ENCODE measurements at places on chromosomes 2 and 18.
A peak's percentile ranks its signal among the peaks of the same experiment; 100 is the strongest.

DNA sequence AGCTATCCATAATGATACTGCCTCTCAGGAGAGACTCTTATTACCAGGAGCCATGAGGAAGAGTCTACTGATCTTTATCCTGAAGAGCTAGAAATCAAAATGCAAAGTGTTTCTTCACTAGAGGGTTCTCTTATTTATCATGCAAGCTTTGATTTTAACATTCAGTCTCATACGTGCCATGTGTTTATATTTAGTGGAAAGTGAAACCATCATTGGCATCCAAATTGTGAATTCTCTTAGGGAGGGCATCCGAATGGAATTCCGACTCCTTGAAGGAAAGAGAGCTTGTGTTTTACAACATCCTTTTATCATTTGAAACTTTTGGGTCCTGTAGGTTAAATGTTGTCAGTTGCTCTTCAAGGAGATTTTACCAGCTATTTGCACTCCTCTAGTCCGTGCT lies 170.4 kb upstream of the SESTD1 start:
- no peak for DNase-seq

- DNase-seq: no peak
These were observed 239.0 kb upstream of the MMADHC start for GRCh38 chr2:149826471-149827125.

GRCh38 chr2:137986268-137986667 lies 22.0 kb downstream of the HNMT start:
- DNase-seq: no peak

DNA sequence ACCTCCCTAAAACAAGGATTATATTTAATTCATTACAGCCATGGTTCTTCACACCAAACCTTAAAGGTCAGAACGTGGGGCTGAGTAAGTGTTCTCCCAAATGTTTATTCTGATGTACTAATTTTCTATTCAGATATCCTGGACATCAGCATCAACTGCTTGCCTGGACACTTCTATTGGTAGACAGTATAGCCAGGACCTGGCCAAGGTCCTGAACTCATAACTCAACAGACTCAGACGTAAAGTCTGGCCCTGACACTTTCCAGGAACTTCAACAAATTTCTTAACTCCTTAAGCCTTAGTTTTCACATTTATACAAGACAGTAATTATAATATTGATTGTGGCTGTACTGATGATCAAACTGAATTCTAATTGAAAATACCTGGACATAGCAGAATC lies 89.1 kb downstream of the AKAIN1 start:
- DNase-seq: no peak

- no peak for DNase-seq
These were observed 201.8 kb upstream of the KLHL14 start for GRCh38 chr18:32974421-32975162.

GRCh38 chr18:62183578-62184195 lies 3.2 kb downstream of the PIGN start:
- DNase-seq: no peak

GRCh38 chr2:2830576-2830975 lies 499.5 kb upstream of the MYT1L start:
- DNase-seq: no peak

- no peak for DNase-seq
These were observed 59.6 kb downstream of the GATA6 start for GRCh38 chr18:22228976-22229375.

DNA sequence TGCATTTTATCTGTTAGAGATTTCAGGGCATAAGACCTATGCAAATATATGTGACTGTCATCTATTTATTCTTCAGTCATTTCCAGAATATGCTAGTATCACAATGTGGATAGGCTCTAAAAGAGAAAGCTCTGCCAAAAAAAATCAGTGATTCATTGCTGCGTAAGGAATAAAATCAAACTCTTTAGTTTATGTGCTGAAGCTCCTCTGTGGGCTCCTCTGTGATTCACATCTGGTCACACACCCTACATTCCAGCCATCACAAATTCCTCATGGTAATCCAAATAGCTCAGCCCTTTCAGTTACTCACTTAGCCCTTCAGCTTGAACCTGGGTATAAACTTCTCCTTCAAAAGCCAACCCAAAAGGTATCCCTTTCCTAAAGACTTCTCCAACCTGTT lies 21.4 kb downstream of the DLGAP1 start:
- DNase-seq: no peak

- no peak for DNase-seq
These were observed 234.8 kb upstream of the PXDN start for GRCh38 chr2:1979138-1979537.

DNA sequence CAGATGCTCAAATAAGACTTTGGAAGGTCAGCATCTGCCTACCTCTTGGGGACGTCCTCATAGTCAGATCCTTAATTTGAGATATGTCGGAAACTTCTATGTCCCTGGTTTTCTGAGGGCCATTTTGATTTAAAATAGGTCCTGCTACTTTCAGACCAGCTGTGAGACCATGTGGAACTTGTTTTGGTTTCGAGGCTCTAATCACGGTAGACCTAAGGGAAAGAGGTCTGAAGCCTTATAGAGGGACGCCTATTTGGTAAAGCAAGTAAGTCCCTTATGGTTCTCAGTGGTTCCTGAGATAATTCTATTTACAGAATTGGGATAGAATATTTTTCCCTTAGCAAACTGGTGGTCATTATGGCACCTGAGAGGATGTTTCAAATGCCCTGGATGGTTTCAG lies 75.1 kb downstream of the RFTN2 start:
- no peak for DNase-seq

DNA sequence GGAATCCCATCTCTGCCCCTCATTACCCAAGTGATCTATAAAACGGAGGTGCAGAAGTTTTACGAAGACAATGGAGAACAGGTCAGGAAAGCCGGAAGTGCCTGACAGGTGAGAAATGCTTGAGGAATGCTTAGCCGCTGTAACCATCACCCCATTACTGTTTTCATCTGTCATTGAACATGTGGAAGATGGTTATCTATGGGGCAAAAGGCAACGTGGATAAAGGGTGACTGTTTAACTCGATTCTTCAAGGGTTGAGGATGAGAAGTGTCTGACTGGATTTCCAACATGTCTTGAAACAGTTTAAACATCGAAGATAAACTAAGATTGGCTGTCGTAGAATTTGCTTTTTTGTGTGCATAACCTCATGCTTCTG lies 17.3 kb downstream of the HK2 start:
- no peak for DNase-seq

- peak; percentile 35 for DNase-seq
These were observed 101.9 kb upstream of the RAB12 start for GRCh38 chr18:8507361-8507760.

DNA sequence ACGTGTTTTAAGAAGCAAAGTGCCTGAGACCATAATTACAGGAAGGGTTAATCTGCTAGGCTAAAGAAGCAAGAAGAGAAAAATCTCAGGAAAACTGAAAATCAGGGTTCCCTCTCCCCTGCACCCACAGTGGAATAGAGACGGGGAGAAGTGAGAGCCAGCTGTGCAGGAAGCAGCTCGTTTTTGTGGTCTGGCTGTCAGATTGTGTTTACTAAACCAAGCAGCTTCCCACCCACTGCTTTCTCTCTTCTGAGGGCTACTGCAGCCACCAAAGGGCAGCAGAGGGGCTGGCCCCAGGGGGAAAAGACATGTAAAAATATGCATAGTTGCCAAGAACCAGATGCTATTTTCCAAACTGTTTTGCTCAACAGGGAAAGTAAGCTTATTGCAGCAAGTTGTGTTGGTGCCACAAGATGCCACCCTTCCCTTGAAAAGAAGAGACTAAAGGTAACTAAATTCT lies 72.6 kb upstream of the THUMPD2 start:
- DNase-seq: no peak

GRCh38 chr2:170716851-170717598 lies 1.9 kb downstream of the SP5 start:
- DNase-seq: peak; percentile 83

DNA sequence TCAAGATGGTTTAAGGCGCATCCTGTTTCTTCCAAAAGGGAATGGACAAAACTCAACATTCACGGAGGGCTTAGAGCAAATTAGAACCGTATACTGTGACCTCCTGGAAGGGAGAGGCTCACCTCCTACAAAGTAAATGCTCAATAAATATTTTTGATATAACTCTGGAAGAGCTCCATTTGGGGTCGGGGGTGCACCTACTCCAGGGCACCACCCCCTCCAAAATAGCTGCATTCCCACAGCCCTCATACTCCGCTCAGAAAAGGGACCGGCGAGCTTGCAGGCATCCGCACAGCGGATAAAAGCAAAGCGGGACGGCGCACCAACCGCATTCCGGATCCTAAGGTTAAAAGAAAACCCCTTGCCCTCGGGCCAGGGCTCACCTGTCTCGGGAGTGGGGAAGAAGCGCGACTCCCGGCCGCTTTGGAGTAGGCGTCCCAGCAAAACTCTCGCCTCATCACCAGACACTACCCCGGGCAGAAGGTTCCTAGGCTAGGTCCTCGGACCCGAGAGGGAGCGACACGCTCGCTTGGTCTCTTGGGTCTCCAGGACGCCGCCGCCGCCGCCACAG lies 378 bp downstream of the WDPCP start:
- DNase-seq: no peak

DNA sequence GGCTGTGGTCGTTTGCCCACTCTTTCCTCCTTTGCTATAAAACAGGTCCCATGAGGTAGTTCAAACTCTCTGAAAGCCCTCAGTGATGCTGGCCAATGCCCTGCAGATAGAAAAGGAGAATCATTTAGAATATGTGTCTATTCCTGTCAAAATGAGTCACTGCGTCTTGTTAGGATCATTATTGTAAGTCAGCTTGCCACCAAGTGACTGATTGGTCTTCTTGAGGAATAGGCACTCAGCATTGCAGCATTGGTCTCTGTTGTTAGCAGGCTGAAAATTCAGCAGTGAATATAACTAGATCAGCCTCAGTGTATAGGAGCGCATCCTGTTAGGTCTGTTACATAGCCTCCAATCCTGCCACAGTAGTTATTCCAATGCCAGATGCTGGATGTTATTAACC lies 28.9 kb downstream of the PRKRA start:
- DNase-seq: no peak

DNA sequence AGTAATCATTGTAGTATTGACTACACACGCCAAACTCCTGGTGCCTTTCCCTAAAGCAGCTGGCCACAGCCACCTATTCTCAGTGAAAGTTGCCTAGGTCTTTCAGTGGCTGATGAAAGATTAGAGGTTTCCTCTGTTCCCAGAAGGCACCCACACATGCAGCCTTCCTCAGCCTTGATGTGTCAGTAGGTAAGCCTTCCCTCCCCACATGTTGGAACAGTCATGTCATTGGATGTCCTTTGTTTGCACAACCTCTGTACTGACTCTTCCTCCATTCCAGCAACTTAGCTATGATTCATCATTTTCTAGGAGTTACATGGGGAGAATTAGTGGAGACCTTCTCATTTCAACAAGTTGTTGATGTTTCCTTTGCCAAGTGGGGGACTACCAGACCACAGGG lies 630.8 kb upstream of the SLC39A10 start:
- no peak for DNase-seq

DNA sequence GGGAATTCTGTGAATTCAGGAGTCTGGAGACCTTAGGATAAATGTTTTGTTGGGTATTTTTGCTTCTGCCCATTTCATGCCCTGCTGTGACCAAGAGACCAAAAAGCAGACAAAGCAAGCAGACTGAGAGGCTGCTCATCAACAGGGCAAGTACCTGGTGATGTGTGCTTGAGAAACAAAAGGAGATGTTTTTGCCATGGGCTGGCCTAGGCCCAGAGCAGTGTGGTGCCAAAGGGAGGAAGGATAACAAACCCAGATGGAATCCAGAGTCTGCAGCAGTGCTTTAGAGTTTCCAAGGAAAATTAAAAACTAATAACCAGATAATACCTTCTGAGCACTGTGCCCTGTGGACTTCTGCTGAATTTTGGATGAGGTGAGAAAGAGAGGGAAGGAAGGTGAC lies 538.4 kb downstream of the STK39 start:
- DNase-seq: no peak

DNA sequence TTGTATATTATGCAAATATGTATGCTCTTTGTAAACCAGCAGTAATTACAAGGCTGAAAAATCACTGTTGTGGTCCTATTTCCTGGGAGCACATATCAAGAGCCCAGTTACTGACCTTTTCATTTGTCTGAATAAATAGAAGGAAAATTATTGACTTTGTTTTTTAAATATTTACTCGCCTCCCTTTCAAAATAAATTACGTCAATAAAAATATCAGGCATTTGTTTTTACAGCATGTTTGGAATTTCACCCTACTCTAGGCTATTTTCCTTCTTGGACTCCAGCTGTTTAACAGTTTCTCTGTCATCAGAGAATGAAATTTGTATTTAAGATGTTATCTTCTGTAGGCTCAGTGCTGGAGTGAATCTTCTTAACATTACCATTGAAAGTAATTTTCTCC lies 59.9 kb upstream of the LRATD1 start:
- DNase-seq: no peak

- peak; percentile 56 for DNase-seq
These were observed 19.9 kb downstream of the SNORC start for GRCh38 chr2:232889876-232890401.

- DNase-seq: no peak
These were observed 34.5 kb upstream of the HTR2B start for GRCh38 chr2:231159306-231159705.

DNA sequence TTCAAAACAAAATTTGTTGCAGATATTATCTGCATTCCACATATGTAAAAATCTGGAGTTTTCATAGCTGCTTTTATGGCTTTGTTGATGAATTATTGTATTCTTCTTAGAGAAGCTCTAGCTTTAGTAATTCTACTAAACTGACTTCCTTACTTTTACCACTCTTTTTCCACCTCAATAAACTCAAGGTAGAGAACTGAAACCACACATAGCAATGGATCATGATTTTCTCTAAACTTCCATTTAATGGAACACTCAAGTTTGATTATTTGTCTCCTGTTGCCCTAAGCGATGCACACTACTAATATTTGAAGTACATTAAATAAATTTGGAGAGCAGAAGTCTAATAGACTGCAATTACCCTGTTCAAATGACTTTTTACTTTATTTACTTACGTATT lies 192.0 kb downstream of the NBAS start:
- no peak for DNase-seq

- DNase-seq: no peak
These were observed 569.2 kb downstream of the ZEB2 start for GRCh38 chr2:143950704-143951103.

DNA sequence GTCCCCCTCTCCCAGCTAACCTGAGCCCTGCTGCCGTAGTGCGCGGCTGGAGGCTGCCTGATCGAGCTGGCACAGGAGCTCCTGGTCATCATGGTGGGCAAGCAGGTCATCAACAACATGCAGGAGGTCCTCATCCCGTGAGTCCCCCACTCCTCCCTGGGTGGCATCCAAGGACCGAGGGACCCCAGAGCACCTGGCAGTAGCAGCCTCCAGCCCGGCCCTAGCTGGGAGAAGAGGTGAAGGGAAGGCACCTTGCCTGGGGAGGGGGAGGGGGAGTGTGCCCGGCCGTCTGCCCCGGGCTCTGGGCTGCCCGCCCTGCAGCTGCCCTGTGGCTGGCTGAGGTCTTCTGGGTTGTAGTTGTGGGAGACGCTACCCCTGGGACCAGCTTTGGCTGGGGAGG lies 26.3 kb downstream of the ANO7 start:
- no peak for DNase-seq

- DNase-seq: no peak
These were observed 1.0 kb downstream of the LIMS1 start for GRCh38 chr2:108535357-108535631.
